ENCODE measurements at places on chromosomes 7 and 10.

- DNase-seq = no peak
Observed at GRCh38 chr7:4042402-4043045, 639.6 kb upstream of the FOXK1 start.

GRCh38 chr7:46569133-46569465, 648.0 kb upstream of the IGFBP3 start:
- no peak for DNase-seq

GRCh38 chr10:92756201-92757065, 66.7 kb downstream of the HHEX start:
- DNase-seq = peak; percentile 97

DNA sequence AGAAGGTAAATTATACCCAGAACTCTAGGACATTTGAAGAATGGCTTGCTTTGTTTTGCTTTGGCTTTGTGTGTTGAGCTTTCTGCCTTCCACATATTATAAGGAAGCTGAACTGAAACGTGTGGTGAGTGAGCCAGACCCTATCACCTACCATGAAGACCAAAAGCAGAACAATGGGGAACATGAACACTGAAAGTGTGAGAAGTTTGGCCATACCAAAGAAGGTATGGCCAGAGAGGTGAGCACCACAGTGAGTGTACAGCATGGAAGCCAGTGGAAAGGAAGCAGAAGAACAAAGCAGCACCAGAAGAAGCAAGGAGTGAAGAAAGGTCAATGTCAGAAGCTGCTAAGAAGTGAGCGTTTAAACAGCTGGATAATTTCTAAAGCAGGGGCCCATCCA, 59.7 kb upstream of the CCDC71L start:
- peak; percentile 36 for DNase-seq

DNA sequence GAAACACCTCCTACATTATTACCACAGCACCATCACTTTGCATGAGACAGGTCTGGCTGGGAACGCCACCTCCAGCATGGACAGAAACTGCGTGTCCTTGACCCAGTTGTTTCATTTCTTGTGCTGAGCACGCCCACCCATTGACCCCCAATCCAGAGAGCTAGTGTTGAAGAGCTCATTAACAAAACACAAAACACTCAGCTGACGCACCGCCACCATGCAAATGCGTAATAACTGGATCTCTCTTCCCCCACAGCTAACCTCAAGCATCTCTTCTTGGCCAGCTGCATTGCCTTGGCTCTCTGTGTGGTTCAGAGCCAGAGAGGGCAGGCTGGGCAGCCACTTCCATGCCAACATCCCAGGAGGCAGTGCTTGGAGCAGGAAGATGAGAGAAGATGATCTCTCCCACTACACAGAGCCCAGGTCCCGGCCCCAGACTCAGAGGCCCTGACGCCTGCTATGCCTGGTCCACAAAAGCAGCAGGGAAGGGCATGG, 173.5 kb downstream of the PLXNA4 start:
- DNase-seq = no peak

DNA sequence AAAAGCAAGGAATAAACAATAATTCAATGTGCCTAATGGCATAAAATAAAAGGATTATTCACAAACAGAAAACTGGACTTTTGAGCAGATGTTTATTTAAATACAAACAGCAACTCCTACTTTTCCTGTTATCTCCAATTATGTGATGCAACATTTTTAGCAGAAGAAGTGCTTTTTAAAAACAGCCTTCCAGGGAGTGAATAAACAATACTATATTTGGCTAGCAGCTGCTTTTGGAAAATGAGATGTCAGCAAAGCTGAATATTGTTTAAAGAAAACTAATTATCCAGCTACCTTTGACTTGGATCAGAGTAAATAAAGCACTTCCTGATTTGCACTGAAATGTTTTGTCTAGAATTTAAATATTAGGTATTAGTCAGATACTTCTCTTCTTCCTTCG, 23.2 kb downstream of the CDK1 start:
- DNase-seq = no peak

DNA sequence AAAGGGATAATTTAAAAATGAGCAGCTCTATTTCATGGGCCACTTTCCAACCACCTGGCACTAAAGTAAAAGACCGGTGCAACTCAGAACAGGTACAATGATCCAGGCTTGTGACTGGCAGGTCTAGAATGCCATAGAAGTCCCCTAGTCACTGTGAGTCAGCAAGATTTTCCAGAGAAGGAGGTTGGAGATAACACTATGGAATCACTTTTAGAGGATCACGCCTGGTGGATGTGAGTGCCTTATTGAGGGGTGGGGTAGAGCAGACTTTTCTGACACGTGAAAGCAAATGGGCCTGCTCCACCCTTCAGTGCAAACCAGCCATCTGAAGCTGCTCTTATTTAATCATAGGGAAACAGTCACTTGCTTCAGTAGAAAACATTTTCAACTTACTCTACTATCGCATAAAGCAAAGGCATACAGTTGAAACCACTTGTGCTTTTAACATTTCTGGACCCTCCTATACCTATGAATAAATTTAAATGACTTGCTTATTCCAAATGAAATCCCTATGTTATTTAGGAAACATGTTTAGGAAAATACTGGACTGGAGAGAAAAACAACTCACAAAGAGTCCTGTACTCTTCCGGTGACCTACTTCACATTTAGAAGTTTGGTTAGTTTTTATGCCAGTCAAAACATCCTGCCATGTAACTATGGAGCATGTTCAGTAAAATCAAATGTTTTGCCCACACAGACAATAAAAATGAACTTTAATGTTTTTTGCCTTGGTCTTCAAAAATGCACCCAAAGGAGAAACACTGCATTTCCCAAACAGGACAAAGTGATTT, 21.5 kb upstream of the AKR1C1 start:
- peak; percentile 71 for DNase-seq

DNA sequence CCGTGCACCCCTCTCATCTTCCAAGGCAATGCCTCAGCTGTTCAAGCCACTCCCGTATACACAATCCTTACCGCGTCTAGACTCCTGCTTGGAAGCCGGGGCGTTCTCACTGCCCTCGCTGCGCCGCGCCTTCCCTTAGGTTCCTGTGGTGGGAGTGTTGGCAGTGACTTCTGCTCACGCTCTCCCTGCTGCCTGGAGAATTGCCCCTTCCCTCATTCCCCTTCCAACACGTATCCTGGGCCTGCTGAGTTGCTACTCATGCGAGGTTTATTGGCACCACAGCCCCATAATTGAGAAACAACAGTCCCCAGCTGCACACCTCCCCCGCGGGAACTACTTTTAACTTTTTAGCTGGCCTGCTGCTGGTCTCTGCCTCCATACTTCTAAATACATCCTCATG, 31.9 kb downstream of the RBM17 start:
- DNase-seq = no peak
